ENCODE measurements at places on chromosomes 12 and 14.

- DNase-seq = no peak
These were observed 1.9 kb upstream of the FOXN3 start for GRCh38 chr14:89418976-89419375.

- DNase-seq = peak; percentile 53
These were observed 532 bp downstream of the FKBP11 start for GRCh38 chr12:48924617-48925303.

DNA sequence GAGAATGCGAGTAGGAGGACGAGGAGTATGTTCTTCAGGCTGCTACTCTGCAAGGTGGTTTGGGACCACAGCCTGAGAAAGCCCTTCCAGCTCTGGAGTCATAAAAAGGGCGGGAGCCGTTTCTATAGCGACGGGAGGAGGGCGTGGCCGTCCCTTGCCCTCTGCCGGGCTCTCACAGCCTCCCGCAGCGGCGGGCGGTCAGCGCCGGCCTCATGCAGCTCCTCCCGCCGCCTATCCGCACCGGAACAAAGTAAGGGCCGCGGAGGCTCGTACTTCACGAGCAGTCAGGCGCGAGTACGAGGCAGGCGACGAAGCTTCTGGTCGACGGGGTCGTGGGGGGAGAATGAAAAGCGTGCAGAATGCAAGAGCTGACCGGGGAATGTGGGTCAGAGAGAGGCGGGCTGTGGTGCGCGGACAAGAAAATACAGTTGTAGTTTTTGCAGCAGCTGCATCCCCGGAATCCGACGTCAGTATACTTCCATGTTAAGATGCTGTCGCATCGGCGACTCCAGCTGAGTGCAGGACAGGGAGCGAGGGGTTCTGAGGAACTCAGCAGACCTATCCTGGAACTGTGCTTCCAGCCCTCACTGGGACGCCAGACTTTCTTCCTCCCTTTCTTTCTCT, at the start of gene DYRK4:
TSS of gene DYRK4 (plus strand) at position 175 of the 624 bp plus-strand sequence. CDS start at position 213, 38 bp downstream.
- peak; percentile 70 for DNase-seq

DNA sequence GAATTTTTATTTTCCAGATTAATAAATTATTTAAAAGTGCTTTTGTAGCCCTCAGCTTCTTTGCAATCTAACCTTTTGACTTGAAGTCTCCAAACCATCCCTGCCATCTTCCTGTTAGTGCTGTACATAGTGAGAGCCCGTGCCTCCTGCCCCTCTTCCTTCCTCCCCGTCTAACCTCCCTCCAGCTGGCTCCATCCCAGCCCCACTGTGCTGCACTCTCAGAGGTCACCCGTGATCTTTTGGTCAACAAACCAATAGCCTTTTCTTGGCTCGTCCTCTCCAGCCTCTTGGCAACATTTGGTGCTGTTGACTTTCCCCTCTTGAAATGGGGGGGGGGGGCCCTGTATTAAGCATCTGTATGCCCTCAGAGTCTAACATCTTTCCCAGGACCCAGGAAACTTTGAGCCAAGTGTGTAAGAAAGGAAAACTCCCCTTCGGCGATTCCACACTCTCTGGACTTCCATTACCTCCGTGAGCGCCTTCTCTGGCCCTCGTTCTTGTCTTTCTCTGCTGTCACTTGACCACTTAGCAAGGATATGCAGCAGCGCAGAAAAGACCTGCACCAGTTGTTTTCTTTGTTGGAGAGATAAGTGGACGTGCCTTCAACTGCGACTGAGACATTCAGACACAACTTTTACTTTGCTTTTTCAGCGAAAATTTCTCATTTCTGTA, 44.1 kb downstream of the FBXW8 start:
- no peak for DNase-seq

Measured in fibroblast of upper back skin (primary cell).